Progenitor cell of endocrine pancreas (in vitro differentiated cells): ENCODE measurements at places on chromosomes 1 and 21. TPM values are rescaled to one million over a fixed set of nuclear protein-coding genes. Genes with fewer than 3 reads are reported as not detected.

ADAMTS5 gene
- total RNA-seq = 3.2 and 6.3 TPM in 2 replicates

DNA sequence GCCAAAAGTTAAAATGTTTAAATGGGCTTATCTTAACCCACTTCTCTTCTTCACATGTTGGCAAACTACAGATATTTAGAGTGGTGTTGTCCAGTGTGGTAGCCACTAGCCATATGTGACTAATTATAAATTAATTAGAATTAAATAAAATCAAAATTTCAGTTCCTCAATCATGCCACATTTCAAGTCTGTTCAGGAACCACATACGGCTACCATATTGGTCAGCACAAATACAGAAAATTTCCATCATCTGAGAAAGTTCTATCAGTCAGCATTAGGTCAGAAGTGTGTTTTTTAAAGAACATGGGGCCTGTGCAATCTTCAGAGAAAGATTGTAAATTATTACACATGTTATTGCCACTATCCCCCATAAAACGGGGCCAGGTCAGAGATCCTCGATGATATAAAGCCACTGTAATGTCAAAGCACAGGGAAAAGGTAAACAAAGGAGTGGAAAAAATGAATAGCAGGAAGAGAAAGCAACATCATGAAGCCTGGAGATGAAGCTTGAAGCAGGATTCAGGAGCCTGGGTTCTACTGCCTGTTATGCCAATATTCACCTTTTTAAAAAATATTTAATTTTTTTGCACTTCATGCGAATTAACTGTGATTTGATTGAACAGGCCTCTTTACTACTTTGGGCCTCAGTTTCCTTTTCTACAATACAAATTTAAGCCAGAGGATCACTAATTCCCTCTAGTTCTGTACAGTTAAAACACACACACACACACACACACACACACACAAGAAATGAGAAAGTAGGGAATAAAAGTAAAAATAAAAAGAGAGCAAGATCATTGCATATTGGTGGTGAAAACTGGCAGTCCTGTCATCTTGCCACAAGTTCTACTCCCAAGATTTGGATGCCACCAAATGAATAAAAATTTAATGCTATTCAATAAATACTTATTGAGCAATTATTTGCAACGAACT lies 2.3 kb downstream of the RSBN1 start:
- peak overlapping the region; percentile 98 for H3K4me3 ChIP-seq
- DNase-seq = no peak
- H3K27ac ChIP-seq = peak overlapping the region; percentile 89
- H3K4me1 ChIP-seq = peaks cover 13% of the 10 kb centered on the region

GRCh38 chr1:174815474-174815908 lies 184.3 kb upstream of the CACYBP start:
- peaks cover 19% of the 10 kb centered on the region for H3K4me1 ChIP-seq
- no peak for DNase-seq
- no peaks in the 10 kb centered on the region for H3K27me3 ChIP-seq
- H3K4me3 ChIP-seq = no peak overlapping the region
- H3K36me3 ChIP-seq = peaks cover 1% of the 10 kb centered on the region

GRCh38 chr1:45200906-45201500 lies 5.4 kb downstream of the ZSWIM5 start:
- peaks cover 10% of the 10 kb centered on the region for H3K4me1 ChIP-seq
- no peak overlapping the region for H3K27ac ChIP-seq
- H3K4me3 ChIP-seq = no peak overlapping the region

DNA sequence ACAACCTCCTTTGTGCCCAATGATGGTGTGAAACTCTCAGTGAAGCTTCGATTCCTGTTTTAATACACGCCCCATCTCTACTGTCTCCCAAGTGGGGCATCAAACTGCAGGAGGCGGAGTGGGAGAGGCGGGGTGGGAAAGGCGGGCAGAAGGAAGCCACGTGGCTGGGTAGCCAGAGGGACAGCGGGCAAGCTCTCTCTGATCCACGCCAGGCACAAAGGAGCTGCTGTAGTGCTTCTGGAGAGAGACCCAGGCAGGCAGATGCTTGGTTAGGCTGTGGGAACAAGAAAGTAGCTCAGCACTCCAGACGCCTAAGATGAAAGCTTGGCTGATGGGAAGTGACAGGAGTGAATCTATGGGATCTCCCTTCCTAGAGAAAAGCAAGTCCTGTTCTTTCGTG lies 25.7 kb downstream of the TRIM67 start:
- peaks cover 40% of the 10 kb centered on the region for H3K27me3 ChIP-seq
- DNase-seq = no peak
- no peak overlapping the region for H3K4me3 ChIP-seq
